ENCODE measurements at places on chromosomes 6 and 20. TPM values are rescaled to one million over a fixed set of nuclear protein-coding genes. Genes with fewer than 3 reads are reported as not detected.

DNA sequence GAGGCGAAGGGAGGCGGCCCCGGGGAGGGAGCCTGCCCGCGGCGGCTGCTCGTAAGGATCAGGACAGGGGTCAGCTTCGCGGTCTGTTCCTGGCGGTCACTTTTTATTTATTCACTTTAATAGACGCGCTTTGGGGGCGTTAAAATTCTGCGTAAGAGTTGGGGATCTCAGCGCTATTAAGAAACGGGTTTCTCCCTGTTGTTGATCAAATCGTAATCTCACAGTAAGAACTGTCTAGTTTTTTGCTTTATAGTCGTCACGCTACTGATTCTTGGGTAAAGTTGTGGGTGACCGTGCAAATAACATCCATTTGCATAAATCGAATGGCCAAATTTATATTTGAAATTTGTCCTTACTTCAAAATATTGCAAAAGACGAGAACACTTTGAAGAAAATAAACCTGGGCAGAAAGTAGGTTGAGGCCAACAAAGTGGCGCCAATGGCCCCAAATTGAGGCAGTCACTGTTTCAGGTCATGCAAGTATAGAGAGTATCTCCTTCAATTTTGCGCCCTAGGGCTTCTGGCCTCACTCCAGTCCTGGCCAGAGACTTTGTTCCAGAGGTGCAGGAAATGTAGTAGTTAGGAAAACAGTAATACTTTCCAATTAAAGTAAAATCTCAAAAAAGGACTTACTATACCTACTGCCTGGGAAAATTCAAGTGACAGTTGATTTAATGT is 963 bp upstream of the RMND1 start:
- DNase-seq, result no peak

DNA sequence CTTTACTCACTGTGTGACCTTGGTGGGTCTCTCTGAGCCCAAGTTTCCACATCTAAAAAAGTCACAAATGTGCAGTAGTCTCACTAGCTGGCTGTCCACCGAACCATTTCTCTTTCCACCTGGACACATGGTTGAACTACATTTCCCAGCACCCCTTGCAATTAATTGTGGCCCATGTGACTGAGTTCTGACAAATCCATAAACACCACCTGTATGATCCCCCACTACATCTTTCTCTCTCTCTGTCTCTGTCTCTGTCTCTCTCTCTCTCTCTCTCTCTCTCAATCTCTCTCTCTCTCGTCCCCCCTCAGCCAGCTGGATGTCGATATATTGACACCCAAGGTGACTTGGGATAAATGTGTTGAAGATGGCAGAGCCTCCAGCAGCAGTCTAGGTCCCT is 42.8 kb downstream of the SNHG17 start:
- peak; percentile 54 for DNase-seq

GRCh38 chr20:61173961-61174725 is 77.9 kb upstream of the CDH4 start:
- no peak for DNase-seq

The HLA-DRB5 gene
- total RNA-seq, result not detected

GRCh38 chr6:30614044-30614842 is 2.8 kb downstream of the PPP1R10 start:
- DNase-seq, result no peak

- DNase-seq, result no peak
Measured at GRCh38 chr6:129521946-129522345, 188.0 kb downstream of the ARHGAP18 start.

DNA sequence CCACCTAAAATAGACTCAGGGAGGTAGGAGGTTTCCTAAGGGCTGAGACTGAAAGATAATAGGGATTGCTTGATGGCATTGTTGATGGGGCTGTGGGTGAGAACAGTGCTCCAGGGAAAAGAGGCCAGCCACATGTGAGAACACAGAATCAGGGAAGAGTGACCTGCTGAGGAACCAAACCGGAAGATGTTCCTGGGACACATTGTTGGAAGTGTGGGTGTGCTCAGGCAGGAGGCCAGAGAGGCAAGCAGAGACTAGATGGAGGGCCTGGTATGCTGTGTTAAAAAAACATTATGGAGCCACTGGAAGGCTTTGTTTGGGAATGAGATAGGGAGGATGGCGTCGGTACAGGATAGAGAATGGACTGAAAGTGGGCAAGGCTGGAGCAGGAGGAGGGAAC is 23.3 kb downstream of the RNF144B start:
- no peak for DNase-seq

GRCh38 chr6:151313066-151313491 is 73.3 kb downstream of the AKAP12 start:
- DNase-seq, result no peak
